ENCODE measurements at places on chromosomes 4 and X. TPM values are rescaled to one million over a fixed set of nuclear protein-coding genes. Genes with fewer than 3 reads are reported as not detected.

GRCh38 chr4:184153781-184154180 lies 63.9 kb downstream of the ENPP6 start:
- DNase-seq: no peak

IRF2 gene
- 39.6 TPM for total RNA-seq

CT45A5 gene
- not detected for total RNA-seq

GRCh38 chr4:185020293-185020808 lies 2.1 kb downstream of the HELT start:
- no peak for DNase-seq

FMR1NB gene
- not detected for total RNA-seq

DNA sequence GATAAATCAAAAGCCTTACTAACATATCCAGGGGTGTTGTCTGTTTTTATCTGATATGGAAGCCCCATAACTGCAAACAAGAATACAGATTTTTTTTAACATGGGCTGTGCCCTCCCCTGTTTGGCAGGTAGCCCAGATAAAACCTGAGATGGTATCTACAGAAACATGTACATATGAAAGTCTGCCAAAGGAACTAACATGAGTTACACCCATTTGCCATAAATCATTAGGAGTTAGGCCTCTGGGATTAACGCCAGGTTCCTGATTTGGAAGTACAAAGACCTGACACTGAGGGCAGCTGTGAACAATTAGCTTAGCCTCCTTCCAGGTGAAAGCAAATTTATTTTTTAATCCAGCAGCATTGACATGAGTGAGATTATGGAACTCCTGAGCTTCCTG lies 264.3 kb downstream of the TECRL start:
- DNase-seq: no peak

DNA sequence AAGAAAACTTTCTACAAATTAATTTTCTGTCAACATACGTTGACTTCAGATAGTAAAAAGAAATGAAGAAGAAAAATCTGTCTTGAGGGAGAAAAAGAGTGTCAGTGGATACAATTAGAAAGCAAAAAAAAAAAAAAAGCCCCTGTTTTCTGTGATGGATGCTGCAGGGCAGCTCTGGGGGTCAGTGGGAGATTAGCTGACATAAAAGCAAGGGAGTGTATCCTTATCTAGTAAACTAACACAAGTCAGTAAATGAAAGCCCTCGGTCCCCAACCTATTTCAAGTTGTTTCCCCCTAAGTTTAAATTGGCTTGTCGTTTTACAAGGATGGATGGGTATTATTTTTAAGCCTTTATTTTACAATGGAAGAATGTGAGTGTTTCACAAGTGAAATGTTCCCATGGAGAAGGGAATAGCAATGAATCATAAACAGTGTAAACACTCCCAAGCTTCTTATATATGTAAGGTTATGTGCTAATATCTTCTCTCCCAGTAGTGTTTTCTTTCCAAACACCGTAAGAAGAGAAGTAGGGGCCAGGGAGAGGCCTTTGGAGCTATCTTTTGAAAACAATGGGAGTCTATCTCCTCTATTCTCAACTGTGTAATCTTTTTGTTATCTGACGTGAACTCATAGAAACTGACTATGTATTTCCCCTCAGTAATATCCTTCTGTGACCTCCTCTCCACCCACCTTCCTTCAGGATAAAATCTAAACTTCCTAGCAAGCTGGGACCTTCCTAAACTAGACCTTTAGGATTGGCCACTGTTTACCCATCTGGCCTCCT lies 347.7 kb downstream of the FBXO8 start:
- no peak for DNase-seq

BEX3 gene
- total RNA-seq: 32.1 TPM

CUL4B gene
- total RNA-seq: 22.7 TPM

TLR1 gene
- total RNA-seq: 1.1 TPM

DNA sequence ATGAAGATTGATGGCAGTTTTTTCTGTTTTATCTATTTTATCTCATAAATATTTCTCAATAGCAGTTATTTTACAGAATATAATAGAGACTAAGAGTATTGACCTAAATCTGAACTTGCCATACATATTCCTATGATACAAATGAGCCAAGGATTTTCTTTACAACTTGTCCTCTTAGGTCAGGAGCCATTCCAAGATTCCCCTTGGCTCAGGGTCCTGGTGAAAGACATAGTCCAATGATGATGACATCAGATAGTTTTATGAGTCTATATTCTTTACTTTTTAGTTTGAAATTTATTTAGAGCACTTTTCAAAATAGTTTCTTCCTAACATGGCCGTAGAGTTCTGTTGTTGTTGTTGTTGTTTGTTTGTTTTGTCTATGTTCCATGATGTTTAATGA lies 869.1 kb upstream of the GRID2 start:
- no peak for DNase-seq

BMX gene
- total RNA-seq: 1.3 TPM

ARHGEF9 gene
- 28.6 TPM for total RNA-seq

GRCh38 chr4:61359301-61359700 lies 159.2 kb downstream of the ADGRL3 start:
- DNase-seq: no peak

AMBN gene
- not detected for total RNA-seq

DNA sequence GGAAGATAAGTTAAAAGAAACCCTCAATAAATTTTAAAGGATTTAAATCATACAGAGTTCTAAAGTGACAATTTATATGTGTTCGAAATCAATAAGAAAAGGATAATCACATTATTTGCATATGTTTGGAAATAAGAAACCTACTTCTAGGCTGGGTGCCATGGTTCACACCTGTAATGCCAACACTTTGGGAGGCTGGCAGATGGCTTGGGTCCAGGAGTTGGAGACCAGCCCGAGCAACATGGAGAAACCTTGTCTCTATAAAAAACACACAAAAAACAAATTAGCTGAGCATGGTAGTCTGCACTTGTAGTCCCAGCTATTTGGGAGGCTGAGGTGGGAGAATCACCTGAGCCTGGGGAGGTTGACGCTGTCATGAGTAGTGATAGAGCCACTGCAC lies 8.1 kb upstream of the SAP30 start:
- DNase-seq: no peak

GAGE12H gene
- total RNA-seq: not detected

DNA sequence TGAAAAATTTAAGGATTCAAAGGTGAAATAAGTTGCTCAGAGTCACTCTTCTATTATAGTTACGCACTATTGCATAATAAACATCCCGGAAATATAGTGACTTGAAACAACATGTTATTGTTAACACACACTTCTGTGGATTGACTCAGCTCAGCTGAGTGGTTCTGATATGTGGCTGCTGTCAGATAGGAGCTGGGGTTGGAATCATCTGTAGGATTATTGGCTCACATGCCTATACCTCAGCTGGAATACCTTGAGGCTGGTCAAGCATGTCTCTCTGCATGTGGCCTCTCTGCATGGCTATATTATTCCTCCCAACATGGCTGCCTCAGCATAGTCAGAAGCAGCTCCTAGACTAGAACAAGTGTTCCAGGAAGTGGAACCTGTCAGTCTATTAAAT lies 486.7 kb upstream of the MAGEB2 start:
- no peak for DNase-seq

DNA sequence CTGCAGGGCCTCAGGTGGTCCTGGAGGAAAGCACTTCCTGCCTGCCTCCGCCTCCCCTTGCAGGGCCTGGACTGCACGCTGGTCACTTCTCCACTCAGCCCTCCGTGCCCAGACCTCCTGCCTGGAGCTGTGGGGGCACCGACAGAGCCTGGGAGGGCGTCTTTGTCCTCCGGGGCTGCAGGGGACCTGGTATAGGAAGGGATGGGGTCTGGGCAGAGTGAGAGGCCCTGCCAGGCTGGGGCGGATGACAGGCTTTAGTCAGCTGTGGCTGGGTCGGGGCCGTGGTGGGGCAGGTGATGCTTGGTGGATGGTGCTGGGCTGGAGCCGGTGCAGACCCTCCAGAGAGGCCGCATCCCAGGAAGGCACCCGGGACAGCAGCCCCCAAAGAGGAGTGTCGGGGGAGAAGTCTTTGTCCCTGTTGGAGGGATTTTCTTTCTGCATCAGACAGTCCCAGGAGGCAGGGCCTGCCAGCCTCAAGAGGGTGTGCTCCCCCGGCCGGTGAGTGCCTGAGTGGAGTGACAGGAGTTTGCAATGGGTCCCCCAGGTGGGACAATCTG lies 1.3 kb downstream of the DOK7 start:
- no peak for DNase-seq

- no peak for DNase-seq
Observed at GRCh38 chr4:142379277-142380051, 466.6 kb downstream of the INPP4B start.

DNA sequence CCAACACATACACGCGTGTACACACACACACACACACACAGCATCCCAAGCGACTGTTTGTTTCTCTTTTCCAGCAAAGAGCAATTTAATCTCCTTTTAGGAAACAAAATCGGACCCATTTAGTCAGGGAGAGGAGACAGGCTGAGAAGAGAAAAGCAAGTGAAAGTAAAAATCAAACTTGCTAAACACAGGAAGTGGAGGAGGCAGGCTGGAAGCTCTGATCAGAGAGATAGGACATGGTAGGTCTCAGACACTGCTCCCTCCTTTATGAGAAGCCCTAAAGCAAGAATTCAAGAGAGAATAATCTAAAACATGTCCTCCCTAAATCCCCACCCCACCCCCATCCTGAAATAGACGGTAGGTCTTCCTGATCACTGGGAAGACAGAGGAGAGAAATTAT lies 62.3 kb downstream of the GPC3 start:
- no peak for DNase-seq

DNA sequence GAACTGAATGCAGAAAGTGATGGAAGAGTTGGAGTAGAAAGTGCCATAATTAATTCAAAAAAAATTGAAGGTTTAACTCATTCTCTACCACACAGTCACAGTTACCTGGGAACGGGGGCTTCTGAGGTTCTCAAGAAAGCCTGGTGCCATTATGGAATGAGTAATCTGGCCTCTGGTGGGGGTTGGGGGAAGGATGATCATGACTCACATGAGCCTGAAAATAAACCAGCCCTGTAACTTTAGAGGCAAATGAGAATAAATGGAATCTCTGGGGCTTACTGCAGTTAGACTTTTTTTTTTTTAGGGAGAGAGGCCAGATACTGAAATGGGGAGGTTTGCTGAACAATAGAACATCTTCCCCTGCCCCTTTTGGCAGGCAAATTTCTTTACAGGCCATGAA lies 55.3 kb downstream of the SOD3 start:
- peak; percentile 90 for DNase-seq

CCSER1 gene
- total RNA-seq: 8.9 TPM

GRCh38 chr4:5045097-5045496 lies 6.2 kb upstream of the STK32B start:
- no peak for DNase-seq

GRCh38 chrX:45788941-45789348 lies 588.3 kb upstream of the DIPK2B start:
- DNase-seq: no peak

GRCh38 chr4:4412641-4413372 lies 25.9 kb downstream of the NSG1 start:
- DNase-seq: no peak

DNA sequence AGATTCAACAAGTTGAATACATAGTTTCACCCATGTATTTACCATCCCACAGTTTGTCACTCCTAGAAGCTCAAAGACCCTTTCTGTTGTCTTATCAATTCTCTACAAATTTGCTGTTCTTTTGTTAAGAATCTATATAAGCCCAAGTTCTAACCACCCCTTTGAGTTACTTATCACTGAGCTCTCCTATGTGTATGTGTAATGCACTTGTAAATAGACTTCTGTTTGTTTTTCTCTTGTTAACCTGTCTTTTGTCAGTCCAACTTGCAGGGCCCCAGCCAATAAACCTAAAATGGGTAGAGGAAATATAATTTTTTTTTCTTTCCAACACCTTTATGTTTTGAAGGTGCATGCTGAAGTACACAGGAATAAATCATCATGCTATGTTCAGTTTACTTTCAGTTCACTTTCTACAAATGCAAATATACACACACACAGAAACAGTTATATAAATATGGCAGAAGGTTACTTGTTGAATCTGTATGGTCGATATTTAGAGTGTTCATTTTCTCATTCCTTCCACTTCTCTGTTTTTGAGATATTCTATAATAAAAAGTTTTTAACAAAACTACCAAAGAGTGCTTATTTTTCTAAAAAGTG lies 22.3 kb upstream of the CLOCK start:
- DNase-seq: no peak

DNA sequence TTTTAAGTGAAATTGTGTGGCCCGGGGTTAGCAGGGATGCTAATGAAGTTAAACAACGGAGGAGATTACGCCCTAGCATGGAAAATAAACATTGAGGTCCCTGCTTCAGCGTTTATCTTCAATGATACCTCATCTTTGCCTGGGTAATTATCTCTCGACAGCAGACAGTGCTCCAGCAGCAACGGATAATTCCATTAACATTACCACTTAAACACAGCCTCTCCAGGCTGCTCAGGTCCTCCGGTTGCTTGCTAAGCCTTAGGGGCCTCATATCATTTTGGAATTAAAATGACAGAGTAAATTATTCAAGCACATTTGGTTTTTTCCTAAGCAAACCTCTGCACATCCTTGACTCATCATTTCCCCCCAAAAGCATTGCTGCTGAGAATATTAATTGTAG lies 281.5 kb upstream of the KLF3 start:
- no peak for DNase-seq

DNA sequence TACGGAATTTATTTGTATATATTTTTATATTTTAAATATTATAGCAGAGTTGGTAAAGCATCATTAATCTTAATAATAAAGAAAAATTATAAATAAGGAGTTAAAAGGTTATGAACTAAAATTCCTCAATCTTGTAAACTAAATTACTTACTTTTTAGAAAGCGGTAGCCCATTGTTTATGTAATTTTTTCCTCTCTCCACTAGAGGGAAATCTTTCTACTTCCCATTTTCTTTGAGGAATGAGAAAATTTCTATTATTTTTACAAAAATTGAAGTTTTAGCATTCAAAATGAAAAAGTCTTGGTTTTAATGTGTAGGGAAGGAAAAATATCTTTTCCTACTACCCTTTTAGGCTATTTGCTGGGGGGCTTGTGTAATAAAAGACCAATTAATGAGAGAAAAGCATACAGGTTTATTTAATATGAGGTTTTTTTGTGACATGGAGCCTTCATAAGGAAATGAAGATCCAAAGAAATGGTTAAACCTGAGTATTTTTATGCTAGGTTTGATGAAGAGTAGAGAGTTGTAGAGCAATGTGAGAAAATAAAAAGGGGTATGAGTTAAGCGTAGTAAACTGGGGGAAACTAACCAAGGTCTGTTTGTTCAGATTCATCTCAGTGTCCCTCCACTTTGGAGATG lies 68.7 kb upstream of the ADAD1 start:
- DNase-seq: no peak

ERAS gene
- not detected for total RNA-seq

ALB gene
- total RNA-seq: 51.5 TPM

DNA sequence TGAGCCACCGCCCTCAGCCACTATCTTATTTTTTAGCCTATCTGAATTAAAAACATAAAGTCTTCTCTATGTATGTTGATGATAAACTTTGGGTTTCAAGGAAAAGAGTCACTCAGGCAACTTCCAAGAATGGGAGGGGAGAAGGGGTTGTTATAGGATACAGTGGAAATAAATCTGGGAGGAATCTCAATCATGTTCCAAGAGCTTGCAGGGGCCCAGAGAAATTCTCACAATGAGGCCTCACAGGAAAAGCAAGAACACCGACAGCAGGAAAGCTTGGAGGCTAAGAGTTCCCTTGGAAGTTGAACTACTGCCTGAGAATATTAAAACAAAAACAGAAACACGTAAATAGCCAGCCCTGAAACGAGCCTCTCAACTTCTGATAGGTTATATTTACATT lies 384.6 kb upstream of the IGFBP7 start:
- DNase-seq: no peak

GRCh38 chrX:30665471-30665870 lies 12.2 kb downstream of the GK start:
- DNase-seq: no peak

GRCh38 chrX:7941390-7942042 lies 14.3 kb upstream of the PNPLA4 start:
- no peak for DNase-seq

Measured in ascending aorta (tissue), 2 donors.